ENCODE measurements at places on chromosomes 11 and 22.

DNA sequence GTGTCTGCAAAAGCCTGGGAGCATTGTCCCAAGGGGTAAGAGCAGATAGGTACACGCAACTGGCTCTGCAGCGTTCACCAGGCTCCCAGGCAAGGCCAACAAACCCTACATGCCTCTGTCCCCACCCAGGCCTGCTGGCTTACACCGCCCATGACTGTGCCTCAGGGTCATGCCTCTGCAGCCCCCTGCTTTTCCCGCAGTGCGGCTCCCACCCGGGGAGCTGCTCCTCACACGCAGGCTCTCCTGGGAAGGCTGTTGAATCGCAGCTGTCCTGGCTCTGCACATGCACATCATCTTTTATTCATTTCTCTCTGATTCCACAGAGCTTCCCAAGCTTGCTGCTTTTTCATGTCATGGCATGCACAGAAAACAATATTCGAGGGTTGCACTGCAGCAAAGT lies 29.2 kb upstream of the B3GAT1 start:
- no peak for DNase-seq

GRCh38 chr11:60972182-60973030 lies 926 bp downstream of the CD6 start:
- DNase-seq, result no peak

DNA sequence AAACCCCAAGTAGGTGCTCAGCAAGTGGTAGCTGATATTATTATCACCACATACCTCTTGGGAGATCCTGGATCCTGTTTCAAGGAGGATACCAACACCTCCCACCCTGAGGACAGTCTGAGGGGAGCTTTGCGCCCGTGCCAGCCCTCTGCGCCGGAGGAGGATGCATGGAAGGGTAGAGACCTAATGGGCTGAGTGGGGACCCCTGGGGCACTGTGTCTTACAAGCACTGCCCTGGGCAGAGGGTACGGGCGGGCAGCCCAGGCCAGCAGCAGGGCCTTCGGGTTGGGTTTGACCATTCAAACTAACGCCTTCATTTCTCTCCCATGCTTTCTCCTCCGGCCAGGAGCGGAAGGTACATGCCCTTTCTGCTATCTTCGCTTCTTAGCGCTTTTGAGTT lies 26.3 kb downstream of the MYBPC3 start:
- DNase-seq, result no peak

DNA sequence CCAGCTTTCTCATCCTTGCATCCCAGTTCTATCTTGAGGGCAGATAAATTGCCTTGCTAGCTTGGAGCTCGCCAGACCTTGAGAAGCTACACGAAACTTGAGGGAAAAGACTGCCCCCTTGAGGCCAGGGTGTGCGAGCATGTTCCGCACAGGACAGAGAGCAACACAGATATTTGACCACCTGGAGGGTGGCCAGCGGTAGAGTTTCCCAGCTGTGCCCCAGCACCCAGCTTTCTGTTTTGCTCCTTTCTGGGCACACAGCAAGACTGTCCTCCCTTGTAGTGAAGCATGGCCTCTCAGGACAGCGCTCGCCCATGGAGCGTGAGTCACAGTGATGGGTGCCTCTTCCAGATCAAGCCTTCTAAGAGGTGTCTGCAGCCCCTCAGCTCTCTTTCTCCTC lies 23.5 kb downstream of the SPATA19 start:
- DNase-seq, result peak; percentile 81

- no peak for DNase-seq
Measured at GRCh38 chr22:35656284-35656752, 8.1 kb downstream of the APOL6 start.

GRCh38 chr22:39994566-39995392 lies at the start of gene FAM83F:
TSS of gene FAM83F (plus strand) at chr22:39994954. CDS start at chr22:39995043, 89 bp downstream.
- DNase-seq, result no peak

DNA sequence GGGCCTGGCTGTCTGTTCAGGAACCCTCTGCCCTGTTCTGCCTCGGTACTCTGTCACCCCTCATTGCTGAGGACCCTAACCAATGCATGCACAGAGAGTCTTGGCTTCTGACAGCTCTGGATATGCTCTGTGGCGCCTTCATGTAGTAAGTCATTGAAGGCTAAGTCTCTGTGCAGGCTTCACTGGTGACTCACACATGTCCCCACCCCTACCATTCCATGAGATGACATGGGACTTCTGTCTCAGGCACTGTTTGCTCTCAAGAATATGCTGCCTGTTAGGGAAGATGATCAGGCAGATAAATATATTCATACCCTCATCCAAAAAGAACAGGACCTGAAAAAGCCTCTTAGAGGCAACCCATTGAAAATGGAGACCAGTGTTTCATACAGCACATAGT lies 43.6 kb upstream of the HORMAD2 start:
- no peak for DNase-seq

GRCh38 chr11:75301601-75302345 lies 49.7 kb downstream of the ARRB1 start:
- no peak for DNase-seq

GRCh38 chr22:29872989-29873388 lies 10.0 kb upstream of the MTMR3 start:
- no peak for DNase-seq

DNA sequence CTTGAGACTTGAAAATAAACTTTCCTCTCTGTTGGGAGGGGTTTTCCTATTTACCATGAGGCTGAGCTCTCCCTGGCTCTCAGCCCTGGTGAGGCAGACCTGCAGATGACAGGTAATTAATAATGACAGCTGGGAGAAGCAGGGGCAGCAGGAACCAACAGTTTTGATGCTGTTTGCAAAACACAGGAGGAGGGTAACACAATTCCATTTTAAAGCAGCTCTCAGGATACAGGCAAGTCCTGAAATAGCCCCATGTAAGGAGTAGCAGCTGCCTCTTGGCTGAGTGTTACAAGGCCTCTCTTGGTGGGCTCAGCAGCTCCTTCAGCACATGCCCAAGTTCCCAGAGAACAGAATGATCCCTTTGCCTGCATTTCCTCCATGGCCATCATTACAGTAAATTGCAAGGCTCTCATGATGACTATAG lies 13.3 kb downstream of the PARVA start:
- DNase-seq, result no peak

- no peak for DNase-seq
Measured at GRCh38 chr11:66492161-66492865, 12.1 kb downstream of the DPP3 start.

DNA sequence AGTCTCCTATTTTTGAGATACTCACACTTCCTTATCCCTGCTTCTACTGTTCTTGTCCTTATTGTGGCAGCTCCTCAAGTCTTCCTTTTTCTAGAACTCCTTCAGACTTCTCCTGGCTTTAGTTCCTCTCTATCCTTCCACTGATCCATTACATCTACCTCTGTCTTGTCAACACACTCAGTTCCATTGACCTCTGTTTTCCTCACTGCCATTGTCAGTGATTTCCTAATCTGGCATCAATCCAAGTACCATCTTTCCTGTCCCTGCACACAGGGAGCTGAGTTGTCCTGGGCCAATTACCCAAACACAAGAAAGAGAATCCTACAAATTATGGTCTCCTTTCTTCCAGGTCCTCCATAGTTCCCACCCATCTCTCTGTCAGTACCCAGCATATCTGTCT lies 27.9 kb upstream of the RIC3 start:
- no peak for DNase-seq

All from Ammon's horn (tissue), 1 donor.